ENCODE measurements at places on chromosomes 7 and 10. TPM values are rescaled to one million over a fixed set of nuclear protein-coding genes. Genes with fewer than 3 reads are reported as not detected.

TMEM139 gene
- 0.91 TPM for total RNA-seq

CFAP43 gene
- total RNA-seq, result 0.71 TPM

DNA sequence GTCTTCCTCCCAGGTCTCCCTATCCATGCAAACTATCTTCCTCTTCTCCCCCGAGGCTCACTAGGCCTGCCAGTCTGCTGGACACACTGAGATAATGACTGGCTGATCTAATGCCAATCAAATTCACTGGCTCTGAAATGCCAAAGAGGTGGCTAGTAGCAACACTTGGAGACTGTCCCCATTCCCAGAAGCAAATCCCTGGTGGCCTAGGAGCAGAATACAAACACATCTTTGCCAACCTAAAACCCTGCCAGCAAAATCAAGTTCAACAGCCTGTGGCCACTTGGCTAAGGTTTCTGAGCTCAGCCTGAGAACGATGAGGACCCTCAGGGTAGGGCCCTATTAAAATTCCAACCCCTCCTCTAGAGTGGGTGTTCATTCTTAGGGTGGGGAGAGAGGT is 46.6 kb downstream of the SH3PXD2A start:
- no peaks in the 10 kb centered on the region for H3K27me3 ChIP-seq
- H3K36me3 ChIP-seq, result peaks cover 2% of the 10 kb centered on the region
- H3K4me3 ChIP-seq, result no peak overlapping the region
- no peak overlapping the region for H3K27ac ChIP-seq

DNA sequence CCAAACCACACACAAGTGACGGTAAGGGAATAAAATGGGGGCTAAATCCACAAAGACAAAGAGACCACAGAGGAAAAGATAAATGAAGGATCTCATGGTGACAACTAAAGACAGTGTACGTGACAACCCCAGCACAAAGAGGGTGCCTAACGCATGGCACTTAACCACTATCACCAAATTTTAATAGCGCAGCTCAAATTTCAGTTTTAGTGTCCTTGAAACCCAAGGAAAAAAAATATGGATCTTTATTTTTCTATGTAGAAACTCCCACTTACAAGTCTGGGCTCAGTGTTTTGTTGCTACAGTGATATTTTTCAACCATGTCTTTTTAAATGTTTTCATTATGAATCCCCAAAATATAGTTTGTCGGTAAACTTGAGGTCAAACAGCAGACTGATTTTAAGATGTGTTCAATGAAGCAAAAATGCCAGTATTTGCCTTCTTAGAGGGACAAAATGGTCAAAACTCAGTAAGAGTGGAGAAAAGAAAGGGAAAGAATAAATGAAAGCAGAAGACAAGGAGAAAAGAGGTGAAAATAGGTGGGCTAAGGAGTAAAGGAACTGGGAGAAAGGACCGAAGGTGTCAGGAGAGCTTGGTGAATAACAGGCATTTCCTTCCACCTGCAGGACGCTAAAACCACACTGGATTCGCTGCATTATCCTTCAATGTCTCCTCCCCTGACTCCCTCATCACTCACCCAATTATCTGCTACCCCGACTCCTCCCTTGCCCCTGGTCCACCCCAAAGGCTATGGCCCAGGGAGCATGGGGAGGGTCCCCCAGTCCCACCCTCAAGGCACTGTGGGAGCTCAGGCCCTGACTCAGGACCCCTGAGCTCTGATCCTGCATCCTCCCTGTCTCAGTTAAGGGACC is 3.5 kb downstream of the ASB13 start:
- no peak overlapping the region for H3K27ac ChIP-seq
- no peaks in the 10 kb centered on the region for H3K36me3 ChIP-seq
- H3K27me3 ChIP-seq, result peaks cover 5% of the 10 kb centered on the region
- no peak for DNase-seq
